ENCODE measurements at places on chromosomes 5 and 9. TPM values are rescaled to one million over a fixed set of nuclear protein-coding genes. Genes with fewer than 3 reads are reported as not detected.

GRCh38 chr5:59193616-59194319 lies 610.9 kb downstream of the RAB3C start:
- DNase-seq, result peak; percentile 89

The EQTN gene
- polyA plus RNA-seq, result 0.34 TPM

DNA sequence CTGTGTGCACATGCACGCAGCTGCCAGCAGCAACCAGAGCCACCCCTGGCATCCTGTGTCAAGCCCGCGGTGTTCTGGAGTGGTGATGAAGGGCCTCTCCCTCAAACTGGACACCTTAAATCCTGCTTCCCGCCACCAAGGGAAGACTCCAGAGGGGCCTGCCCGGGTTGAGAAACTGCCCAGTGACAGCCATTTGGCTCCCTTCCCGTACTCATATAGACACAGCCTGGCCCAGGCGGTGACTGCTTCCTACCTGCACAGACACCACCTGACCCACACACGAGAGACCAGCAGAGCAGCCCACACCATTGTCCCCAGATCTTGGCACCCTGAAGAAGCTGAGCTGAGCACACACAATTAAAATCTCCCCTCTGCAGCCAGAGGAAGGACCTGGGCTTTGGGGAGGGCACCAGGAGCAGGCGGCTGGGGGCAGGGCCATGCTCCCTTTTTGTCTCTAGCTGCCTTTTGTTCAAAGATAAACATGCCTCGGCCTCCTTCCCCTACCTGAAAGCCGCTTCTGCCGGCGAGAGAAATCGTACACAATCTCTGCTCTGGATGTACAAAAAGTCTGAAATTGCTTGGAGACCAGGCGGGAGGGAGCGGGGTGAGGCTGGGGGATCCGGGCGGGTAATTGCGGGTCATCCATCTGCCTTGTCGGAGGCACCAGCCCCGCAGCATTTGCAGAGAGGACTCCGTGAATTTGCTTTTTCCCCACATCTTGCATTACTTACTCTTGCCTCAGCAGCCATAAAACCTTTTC lies 78.4 kb downstream of the TSPAN17 start:
- DNase-seq, result no peak

The SHISAL2B gene
- polyA plus RNA-seq, result 0.06 TPM

DNA sequence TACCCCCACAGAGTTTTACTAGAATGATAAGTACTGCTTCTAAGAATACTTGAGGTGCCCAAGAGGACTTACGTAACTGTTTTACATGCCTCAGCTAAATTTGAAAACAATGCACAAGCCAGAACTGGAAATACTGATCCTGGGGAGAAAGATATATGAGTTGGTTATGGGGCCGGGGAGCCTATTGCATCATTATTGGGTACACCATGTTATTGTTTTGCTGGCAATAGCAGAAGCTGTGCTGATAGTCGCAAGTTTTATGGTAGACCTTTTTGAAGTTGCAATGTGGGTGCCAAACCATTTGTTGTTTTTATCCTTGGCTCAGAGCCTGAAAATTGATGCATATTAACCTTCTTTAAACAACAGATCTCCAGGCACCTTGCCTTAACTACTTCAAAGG lies 108.4 kb upstream of the DHFR start:
- DNase-seq, result no peak

DNA sequence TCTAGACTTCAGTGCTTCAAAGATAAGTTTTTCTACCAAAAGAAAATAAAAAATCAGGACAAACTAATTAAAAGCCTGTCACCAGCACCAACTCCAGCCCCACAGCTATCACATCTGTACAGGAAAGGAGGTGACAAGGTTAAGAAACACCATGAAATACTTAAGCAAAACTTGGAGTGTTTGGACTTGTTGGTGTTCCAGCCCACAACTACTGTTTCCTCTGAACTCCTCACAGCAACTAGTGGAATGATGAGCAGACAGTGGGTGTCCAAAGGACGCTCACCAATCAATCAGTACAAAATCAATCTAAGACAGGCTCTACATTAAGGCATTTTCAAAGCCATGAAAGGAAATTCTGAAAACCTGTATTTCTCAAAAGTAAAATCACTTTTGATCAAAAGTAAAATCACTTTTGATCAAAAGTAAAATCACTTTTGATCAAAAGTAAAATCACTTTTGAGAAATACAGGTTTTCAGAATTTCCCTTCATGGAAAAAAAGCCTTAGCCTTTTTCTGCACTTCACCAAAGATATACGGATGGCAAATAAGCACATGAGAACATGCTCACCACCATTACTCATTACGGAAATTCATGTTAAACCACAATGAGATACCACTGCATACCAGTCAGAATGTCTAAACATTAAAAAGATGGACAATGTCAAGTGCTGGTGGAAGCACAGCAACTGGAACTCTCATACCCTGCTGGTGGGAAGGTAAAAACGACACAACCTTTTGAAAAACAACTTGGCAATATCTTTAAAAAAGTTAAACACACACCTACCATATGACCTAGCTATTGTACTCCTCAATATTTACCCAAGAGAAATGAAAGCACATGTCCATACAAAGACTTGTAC lies 79.7 kb downstream of the MED27 start:
- DNase-seq, result no peak

The PFN3 gene
- polyA plus RNA-seq, result not detected

The GZMA gene
- 14.9 TPM for polyA plus RNA-seq

DNA sequence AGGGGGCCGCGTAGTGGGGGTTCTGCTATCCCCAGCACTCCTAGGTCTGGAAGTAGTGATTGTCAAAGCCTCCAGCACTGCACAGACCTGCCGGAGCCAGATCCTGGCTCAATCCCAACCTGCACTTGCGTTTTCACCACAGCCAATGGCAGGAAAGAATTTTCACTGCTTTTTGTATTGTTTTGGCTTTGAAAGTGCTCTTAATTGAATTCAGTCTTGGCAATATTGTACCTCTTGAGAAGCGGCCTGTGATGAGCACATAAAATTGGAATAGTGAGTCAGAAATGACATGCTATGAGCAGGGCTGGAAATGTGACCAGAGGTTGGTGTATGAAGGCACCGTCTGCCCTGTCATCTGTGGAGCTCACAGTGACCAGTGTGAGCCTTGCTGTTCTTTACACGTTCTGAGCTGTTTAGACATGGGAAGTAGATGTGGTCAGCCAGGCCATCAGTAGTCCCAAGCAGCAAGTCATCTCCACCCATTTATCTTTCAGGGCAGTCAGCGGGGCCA lies 41.5 kb downstream of the SECISBP2 start:
- no peak for DNase-seq

GRCh38 chr5:9627541-9627940 lies 2.6 kb downstream of the TAS2R1 start:
- no peak for DNase-seq

DNA sequence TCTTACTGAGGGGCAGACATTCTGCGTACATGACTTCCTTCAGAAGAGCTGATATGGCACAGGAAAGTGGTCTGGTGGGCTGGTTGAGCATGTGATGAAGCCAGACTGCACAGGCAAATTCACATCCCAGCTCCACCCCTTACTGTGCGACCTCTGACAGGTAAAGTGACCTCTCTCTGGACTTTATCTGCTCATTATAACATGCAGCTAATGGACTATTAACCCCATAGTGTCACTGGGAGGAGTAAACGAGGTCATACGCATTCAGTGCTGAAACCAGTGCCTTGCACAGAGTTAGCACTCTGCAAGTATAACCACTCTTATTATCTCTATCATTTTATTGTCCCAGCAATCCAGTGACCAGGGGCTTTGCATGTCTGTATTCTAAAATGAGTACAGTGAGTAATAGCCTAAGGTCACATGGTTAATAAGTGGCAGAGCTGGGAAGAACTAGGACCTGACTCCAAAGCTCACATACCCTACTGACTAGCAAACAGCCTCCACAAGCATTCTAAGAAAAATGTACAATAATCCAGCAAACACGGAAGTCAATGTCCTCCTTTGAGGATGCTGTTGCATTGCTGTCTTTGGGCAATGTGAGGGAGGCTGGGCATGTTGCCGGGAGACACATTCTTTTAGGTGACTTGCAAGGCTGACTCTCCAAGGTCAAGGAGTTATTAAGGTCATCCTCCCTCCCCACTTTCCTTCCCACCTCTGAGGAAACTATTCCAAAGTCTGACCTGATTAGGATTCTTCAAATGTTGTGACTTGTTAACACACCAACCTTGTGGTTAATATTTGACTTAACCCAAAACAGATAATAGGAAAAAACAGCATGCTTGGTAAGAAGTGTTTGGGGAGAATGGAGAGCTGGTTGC lies 19.0 kb downstream of the GLRX start:
- DNase-seq, result peak; percentile 92

The ACTBL2 gene
- polyA plus RNA-seq, result 0.01 TPM

GRCh38 chr5:1099926-1100663 lies 11.8 kb downstream of the SLC12A7 start:
- no peak for DNase-seq

The PCDHGB4 gene
- polyA plus RNA-seq, result 1.4 TPM

- peak; percentile 68 for DNase-seq
Observed at GRCh38 chr5:127941646-127942045, 141.9 kb upstream of the SLC12A2 start.

DNA sequence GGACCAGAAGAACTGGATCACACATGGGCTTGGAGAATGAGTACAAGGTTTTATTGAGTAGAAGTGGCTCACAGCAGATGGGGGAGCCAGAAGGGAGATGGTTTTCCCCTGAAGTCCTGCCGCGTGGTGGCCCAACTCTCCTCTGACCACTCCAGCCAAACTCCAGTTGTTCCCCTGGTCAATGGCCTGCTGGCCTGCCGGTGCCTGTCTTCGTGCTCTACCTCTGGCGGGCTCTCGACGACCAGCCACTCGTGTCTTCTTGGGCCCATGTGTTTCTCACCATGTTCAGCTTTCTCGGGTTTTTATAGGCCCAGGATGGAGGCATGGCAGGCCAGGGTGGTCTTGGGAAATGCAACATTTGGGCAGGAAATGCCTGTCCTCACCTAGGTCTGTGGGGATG lies 519.6 kb downstream of the CYLC2 start:
- no peak for DNase-seq

The PCDH1 gene
- 29.4 TPM for polyA plus RNA-seq

GRCh38 chr5:155772009-155772662 lies 554.8 kb upstream of the SGCD start:
- DNase-seq, result no peak

The C9orf153 gene
- polyA plus RNA-seq, result 0.22 TPM

- no peak for DNase-seq
Observed at GRCh38 chr5:150630461-150631325, 9.8 kb upstream of the SYNPO start.

The HAPLN1 gene
- polyA plus RNA-seq, result 5.0 TPM

DNA sequence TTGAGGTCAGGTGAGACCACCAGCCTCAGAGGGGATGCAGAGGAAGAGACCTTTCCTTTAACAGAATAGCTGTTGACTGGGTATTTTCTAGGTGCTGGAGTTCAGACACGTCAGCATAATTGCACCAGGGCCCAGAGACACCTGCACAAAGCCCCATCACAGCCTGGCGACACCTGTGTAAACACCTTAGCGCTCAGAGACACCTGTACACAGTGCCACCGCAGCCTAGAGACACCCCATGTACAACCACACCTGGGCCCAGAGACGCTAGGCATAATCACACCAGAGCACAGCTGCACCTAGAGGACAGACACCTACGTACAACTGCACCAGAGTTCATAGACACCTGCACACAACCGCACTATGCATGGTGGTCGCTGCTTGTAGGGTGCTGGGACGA lies 1.0 kb downstream of the TRIP13 start:
- DNase-seq, result no peak

The SPATA31A3 gene
- not detected for polyA plus RNA-seq

- peak; percentile 71 for DNase-seq
Observed at GRCh38 chr9:113011911-113012381, at the start of gene ZNF883. TSS of gene ZNF883 (minus strand) at chr9:113012192.

GRCh38 chr9:17422994-17423680 lies 155.7 kb upstream of the SH3GL2 start:
- DNase-seq, result no peak

GRCh38 chr9:133713150-133713959 lies 24.8 kb downstream of the SARDH start:
- no peak for DNase-seq

GRCh38 chr5:66661149-66661548 lies 65.0 kb downstream of the MAST4 start:
- DNase-seq, result no peak

The SLC4A9 gene
- 0.22 TPM for polyA plus RNA-seq

The PCDHB16 gene
- polyA plus RNA-seq, result 1.1 TPM
